ENCODE measurements at places on chromosomes 7 and 10. TPM values are rescaled to one million over a fixed set of nuclear protein-coding genes. Genes with fewer than 3 reads are reported as not detected.

TRIL gene
- 4.6 TPM for total RNA-seq

- H3K27me3 ChIP-seq, result no peaks in the 10 kb centered on the region
- H3K4me3 ChIP-seq, result no peak overlapping the region
- H3K36me3 ChIP-seq, result peaks cover 17% of the 10 kb centered on the region
- H3K4me1 ChIP-seq, result no peaks in the 10 kb centered on the region
- H3K27ac ChIP-seq, result no peak overlapping the region
Observed at GRCh38 chr7:74225400-74225799, 15.6 kb downstream of the LAT2 start.

DNA sequence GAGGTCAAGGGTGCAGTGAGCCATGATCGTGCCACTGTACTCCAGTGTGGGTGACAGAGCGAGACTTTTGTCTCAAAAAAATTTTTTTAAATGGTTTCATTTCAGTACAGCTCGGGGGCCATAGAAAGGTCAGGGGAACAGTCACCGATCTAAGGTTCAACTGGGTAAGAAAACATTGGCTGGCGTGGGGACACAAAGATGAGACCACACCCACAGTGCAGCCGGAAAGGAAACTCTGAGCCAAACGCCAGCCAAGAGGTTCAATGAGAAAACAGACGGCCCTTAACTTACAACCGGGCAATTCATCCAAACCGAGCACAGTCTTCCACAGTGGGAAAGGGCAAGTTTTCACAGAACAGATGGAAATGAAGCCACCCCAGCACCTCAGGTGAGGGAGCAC, 65.1 kb downstream of the SLC37A3 start:
- no peaks in the 10 kb centered on the region for H3K27me3 ChIP-seq
- no peak overlapping the region for H3K27ac ChIP-seq
- DNase-seq, result no peak
- peaks cover 32% of the 10 kb centered on the region for H3K36me3 ChIP-seq
- no peak overlapping the region for H3K4me3 ChIP-seq

DNA sequence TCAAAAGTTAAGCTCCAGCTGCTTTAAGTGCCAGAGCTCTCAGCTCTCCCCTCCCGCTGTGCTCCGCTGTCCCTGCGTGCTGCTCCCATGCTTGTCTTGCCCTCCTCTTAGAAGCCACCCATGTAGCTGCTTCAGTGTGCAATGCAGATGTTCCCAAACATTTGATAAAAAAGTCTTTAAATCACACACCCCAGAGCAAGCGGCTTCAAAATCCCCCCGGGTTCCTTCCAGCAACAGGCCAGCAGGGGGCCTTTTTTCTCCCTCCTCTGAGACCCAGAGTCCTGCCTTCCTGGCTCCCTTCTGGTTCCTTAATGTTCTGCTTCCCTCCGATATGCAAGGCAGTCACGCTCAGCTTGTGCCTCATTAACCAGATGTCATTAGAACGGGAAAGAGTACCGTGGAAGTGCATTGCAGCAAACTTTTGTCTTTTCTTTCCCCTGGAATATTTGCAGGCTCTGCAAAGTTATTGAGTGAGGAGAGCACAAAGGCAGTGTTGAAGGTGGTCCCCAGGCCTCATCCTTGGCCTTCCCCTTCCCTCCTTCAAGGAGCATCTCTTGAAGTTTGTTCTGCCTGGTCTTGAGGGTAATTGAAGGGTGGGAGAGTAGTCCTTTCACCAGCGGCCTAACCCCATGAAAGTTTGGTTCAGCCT, 25.5 kb downstream of the LDB3 start:
- no peaks in the 10 kb centered on the region for H3K36me3 ChIP-seq
- H3K4me3 ChIP-seq, result no peak overlapping the region
- H3K27me3 ChIP-seq, result peaks cover 6% of the 10 kb centered on the region
- peak; percentile 64 for DNase-seq
- no peak overlapping the region for H3K27ac ChIP-seq
- peaks cover 38% of the 10 kb centered on the region for H3K4me1 ChIP-seq
